GF-D8 (cell line): ENCODE measurements at places on chromosomes 7 and 10.

DNA sequence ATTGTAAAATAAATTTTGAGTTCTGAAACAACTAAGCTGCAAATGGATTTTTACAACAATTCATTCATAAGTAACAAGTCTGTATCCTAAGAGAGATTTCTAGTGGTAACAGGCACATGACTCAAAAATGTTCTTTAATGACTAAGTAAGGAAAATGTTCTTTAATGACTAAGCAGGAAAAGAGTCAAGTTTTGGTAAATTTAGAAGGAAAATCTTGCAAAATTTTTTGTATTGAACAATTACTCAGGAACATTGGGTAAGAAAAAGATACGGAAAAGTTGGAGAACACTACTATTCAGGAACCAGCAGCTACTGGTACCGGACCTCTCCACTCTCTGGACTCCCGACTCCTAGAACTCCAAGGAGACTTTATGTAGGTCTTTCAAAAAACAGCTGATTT, 33.5 kb downstream of the HYCC1 start:
- DNase-seq: no peak

- no peak for DNase-seq
Observed at GRCh38 chr10:26274391-26274790, 57.8 kb downstream of the GAD2 start.

- no peak for DNase-seq
Observed at GRCh38 chr10:16521311-16522016, at the start of gene C1QL3. TSS of gene C1QL3 (minus strand) at chr10:16521879. CDS start at chr10:16521065, 814 bp downstream.

DNA sequence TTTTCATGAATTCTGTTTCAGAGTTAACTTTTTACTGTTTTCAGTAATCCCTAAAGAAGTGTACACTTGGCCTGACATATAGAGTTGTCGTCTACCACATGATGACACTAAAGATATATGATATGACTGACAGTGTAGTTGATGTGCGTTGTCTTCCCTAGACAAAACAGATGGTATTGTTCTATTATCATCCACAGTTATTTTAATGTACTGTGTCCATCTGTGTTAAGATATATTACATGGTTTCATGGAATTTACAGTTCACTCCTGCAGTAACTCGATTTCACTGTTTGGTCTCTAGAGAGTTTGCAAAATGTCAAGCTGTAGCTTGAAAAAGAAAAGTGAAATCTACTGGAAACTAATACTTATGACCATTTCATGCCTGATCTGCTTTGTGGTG, 18.1 kb downstream of the FOXP2 start:
- DNase-seq: no peak

- no peak for DNase-seq
Observed at GRCh38 chr7:131493081-131493480, 63.3 kb downstream of the PODXL start.

DNA sequence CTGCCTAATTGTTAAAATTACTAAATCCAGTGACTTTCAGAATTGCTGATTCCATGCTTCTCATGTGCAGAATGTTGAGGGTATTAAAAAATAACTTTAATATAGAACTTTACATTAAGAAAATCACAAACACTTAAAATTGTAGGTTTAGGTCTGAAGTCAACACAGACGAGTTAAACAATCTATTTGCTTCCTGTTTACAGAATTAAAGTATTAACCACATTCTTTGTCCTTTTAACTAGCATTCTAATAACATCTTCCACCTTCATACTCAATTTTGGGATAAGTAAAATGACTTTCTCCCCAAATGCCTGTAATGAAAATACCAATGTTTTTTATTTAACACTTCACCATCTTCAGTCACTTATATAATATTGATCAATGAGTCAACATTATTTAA, 2.2 kb downstream of the ITGB1 start:
- DNase-seq: no peak

DNA sequence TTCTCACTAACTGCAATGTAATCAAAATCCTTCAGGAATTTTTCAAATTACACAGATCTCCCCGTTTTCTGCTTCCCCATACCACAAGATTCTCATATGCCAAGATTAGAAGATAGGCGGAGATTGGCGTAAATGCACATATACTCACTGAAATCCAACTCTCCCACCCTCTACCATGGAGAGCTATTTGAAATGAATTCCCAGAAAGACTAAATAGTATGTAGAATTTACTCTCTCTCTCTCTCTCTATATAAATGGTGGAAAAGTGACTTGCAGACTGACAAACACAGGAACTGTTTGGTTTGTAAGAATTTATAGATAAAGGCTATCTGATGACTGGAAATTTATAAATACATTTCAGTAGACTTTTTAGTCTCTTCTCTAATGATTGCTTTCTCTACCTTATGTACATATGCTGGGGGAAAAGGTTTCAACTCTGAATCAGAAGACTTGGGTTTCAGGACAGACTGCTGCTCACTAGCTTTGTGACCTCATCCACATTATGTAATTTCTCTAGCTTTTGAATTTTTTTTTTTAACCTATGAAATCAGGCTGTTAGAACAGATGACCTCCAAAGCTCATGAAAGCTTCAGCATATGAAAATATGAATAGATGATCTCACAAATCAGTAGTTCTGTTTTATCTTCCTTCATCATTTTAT, 67.8 kb upstream of the CSTF2T start:
- no peak for DNase-seq

DNA sequence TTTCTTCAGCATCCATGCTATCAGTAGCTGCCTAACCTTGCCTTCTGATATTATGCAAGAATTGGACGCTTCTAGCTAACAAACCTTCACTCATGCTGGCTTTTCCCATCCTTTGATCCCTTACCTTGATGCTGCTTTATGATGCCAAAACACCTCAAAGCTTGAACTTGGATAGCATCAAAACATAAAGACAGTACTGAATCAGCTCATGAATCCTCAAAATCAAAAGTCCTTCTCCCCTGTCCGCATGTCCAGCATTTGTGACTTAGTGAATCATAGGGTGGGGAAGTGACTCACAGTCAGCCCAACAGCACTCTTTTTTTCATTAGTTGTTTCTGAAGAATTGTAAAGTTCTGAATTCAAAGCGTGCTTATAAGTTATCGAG, 89.5 kb upstream of the PIK3CG start:
- DNase-seq: no peak

GRCh38 chr7:98210513-98211220, 572 bp upstream of the BHLHA15 start:
- DNase-seq: no peak
